Stimulated activated CD4-positive, alpha-beta T cell treated with anti-CD3 and anti-CD28 coated beads, TNF-alpha, amount 100 ng/mL, for 24 hours (primary cell): ENCODE measurements at places on chromosomes 5 and 9.

- no peak for DNase-seq
These were observed 734.8 kb downstream of the TLE1 start for GRCh38 chr9:80954521-80954920.

DNA sequence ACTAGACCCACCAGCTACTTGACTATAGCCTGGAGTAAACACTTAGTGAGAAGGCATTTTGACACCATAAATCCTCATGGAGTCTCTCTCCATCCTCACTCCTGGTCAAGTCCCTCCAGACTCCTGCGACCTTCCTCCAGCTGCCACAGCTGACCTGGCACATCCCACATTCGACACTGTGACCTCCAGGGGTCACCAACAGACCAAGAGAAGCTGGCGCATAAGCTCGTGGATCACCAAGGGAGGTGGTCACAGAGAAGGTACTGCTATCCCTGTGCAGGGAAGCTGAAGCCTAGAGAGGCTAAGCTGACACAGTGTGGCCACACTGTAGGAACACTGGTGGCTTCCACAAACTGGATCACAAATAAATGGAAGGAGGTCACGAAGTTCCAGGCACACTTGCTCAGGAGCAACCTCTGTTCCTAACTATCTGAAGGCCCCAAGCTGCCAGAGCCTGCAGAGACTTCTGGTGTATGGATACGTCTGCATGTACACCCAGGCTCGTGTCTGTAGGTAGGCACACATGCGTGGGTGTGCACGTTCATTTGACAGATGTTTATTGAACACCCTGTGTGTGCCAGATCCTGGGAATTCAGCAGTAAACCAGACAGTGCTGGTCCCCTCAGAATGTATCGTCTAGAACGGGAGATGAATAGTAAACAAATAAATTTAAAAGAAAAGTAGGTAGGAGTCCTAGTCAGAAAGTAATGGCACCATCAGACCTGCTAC lies 104.4 kb downstream of the C5orf15 start:
- no peak for DNase-seq

GRCh38 chr5:43190755-43191603 lies 1.0 kb upstream of the NIM1K start:
- DNase-seq: no peak

DNA sequence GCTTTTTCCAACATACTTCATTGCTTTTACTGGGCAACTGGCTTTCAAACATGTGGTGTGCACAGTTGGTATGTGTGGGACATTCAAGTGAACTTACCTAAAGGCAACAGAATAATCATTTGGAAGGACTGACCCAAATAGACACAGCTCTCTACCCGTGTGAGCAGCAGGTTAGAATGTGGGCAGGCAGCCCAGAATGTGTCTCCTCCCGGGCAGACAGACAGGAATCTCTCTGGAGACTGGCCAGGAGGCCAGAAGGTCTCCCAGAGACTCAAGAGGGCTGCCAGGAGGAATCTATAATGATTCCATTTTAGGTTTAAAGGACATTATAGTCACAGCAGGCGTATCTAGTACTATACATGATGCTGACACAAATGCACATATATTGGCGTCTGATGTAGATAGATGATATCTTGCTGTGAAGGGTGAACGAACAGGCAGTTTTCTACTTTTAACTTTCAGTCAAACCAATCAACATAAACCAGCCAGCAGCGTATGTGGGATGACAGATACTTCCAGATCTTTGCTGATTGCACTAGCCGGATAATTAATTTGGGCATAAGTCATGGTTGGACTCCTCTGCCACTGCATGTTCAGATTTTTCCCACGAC lies 297.4 kb upstream of the ZNF608 start:
- DNase-seq: no peak

DNA sequence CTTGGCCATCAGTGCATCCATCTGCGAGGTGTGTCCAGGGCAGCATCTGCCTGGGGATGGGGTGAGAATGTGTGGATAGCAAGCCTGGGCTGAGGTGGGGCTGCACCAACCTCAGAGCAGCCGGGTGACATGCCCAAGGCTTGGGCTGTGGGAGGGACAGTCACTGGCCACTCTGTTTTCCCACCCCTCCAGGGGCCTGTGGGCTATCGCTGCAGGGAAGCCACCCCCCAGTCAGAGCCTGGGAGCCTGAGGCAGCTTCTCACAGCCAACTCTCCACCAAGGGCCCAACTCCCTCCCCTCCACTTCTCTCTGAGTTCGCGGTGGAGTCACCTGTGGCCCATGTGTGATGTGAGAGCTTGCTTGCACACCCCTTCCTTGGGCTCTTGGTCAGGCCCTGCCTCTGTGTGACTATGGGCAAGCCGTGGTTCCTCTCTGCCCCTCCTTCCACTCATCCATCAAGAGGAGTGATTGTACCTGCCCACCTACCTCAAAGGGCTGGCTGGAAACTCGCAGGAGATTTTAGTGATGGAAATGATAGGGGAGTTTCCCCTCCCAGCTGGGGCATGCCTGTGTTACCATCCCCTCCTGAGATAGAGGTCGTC lies 54.8 kb downstream of the DAB2IP start:
- DNase-seq: no peak

GRCh38 chr5:113378514-113378913 lies 56.3 kb downstream of the TSSK1B start:
- DNase-seq: no peak

DNA sequence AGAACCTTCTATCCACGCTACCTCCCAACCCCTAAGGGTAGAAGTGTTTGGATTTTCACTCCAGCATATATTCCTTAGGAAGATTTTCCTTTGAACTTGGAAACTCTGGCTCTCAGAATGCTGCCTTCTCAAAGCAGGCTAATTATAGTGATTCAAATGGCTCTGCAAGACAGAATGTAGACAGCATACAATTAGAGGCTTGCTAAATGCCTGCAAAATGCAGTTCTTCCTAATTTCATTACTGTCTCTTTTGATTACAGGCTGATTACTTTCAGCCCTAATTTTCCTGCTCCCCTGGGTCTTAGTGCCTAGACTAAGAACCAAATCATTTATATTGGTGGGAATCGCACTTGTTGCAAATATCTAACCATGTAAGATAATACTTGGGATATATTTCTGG lies 50.8 kb downstream of the ANKDD1B start:
- DNase-seq: no peak

DNA sequence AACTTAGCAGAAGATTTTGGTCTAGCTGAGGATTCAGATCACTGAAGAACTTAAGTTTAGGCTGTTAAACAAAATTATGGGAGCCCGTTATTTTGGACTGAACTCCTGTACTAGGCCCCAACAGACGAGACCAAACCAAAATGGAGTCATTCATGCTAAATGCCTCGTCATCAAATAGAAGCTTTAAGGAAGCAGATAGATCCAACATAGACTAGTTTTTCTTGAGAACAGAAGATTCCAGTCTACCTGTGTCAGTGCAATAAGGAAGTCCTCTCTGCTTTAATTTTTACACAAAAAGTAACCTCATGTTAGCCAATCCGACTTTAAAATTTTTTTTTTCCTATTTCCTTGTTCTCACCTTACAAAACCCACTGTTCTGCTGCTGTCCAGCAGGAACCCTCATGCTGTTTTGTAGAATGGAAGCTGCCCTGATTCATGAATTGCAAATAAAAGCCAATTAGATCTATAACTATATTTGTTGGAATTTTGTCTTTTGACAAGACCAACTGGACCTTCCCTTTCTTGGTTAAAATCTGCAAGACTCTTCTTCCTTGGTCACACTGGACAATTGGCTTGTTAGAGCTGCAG lies 29.0 kb upstream of the GOLM1 start:
- DNase-seq: no peak

DNA sequence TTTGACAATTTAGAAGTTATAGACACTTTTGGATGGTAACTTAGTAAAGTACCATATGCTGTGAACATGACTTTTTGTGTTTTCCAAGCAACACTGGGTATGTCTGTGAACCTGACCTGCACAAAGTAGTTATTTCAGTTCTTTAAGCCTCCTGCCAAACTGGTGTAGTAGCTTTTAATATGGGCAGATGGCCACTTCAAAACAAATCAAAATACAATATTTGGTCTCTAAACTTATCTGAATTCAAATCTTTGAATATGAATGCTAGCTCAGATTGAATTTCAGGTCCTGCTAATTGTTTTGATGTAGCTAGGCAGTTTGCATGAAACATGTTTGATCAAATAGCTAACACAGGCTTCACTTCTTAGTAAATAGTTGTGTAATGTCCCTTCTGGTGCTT lies 1176.7 kb upstream of the CDH9 start:
- DNase-seq: no peak

DNA sequence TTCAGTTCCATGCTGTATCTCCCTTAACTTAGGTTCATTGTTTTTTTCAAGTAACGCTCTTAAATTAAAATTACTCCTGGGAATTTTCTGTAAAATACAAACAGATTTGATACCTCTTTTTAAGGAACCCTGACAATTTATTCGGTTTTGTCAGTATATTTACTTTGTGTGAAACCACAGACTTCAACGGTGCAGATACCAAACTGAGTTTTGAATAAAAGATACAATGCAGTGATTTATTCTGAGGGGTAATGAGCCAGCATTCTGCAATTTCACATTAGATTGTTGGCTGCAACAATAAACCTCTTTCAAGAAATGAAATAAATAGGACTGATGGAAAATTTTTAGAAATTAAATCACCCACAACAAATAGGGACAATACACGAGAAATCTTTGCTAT lies 308.6 kb upstream of the EDIL3 start:
- no peak for DNase-seq

GRCh38 chr5:159493696-159494095 lies 163.4 kb upstream of the IL12B start:
- no peak for DNase-seq

DNA sequence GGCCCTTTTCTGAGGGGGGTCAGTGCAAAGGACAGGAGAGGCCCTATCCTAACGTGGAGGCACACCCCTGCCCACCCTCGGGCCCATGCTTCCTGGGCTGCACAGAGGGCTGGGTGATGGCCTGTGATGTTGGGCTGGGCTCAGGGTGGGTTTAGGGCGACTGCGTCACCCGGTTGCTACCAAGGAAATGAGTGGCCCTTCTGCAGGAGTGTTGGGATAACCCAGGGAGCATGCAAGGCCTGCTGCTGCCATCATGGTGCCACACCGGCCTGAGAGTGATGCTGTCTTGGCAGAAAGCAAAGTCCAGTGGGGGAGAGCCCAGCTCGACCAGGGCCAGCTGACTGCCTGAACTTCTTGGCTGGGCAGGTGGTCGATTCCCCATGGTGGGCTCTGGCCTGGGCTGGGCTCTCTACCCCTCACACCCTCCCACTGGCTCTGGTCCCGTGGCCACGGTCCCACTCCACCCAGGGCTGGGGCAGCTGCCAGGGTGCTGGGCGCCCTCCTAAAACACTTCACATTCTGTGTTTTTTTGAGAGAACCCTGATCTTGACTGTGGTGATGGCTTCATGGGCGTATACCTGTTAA lies 21.5 kb upstream of the MRNIP start:
- no peak for DNase-seq

DNA sequence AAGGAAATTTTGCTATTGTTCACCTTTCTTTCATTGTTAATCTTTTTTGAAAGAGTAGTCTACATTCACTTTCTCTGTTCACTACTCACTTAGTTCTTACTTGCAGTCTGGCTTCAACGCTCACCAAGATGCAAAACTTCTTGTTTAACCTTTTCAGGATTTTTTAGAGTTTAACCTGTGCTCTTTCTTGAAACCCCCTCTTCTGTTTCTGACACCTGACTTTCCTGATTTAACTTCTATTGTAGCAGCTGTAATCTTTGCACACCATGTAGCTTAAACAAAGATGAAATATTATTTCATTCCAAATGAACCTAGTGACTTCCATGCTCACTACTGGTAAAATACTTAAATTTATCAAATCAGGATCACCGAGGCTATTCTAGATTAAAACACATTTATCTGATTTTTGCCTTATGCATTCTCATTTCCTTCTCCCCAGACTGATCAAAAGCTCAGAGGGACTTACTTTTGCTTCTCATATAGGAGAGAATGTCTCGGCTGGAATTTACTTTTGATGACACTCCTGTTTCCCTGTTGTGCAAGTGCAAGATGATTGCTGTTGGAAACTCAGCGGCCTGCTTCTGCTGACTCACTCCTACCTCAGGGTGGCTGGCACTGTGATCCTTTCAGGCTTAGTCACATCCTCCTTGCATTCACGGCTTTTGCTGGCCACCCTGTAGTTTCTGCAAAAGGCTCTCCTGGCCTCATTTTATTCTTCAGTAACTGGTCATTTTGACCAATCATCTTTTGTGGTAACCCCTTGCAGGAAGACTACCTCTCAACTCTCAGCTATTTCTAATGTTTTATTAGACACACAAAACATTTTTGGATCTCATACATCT lies 109.3 kb upstream of the IFNE start:
- peak; percentile 33 for DNase-seq

DNA sequence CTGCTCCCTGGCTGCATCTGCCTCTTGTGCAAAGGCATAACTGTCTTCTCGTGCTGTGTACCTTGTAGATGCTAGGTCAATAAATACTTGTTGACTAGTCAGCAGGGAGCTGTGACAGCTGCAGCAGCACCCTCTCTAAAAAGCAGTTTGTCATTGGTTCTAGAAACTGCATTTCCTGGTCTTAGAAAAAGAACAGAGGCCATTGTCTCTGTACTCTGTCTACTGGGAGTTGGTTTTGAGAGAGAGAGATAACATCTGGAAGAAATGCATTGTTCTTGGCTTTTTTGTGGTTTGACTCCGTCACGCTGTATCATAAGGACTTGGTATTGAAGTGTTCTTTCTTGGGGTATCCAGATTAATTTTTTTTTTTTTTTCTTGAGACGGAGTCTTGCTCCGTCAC lies 32.3 kb downstream of the SH3GLB2 start:
- DNase-seq: no peak
